ENCODE measurements at places on chromosomes 1 and 21.

GRCh38 chr1:24451746-24452145 lies 36.1 kb downstream of the NIPAL3 start:
- no peak for DNase-seq

GRCh38 chr1:221881805-221882581 lies 140.1 kb upstream of the DUSP10 start:
- no peak for DNase-seq

GRCh38 chr1:178055779-178056471 lies 38.0 kb upstream of the RASAL2 start:
- DNase-seq, result no peak

GRCh38 chr1:208409176-208409575 lies 165.0 kb upstream of the PLXNA2 start:
- DNase-seq, result no peak

DNA sequence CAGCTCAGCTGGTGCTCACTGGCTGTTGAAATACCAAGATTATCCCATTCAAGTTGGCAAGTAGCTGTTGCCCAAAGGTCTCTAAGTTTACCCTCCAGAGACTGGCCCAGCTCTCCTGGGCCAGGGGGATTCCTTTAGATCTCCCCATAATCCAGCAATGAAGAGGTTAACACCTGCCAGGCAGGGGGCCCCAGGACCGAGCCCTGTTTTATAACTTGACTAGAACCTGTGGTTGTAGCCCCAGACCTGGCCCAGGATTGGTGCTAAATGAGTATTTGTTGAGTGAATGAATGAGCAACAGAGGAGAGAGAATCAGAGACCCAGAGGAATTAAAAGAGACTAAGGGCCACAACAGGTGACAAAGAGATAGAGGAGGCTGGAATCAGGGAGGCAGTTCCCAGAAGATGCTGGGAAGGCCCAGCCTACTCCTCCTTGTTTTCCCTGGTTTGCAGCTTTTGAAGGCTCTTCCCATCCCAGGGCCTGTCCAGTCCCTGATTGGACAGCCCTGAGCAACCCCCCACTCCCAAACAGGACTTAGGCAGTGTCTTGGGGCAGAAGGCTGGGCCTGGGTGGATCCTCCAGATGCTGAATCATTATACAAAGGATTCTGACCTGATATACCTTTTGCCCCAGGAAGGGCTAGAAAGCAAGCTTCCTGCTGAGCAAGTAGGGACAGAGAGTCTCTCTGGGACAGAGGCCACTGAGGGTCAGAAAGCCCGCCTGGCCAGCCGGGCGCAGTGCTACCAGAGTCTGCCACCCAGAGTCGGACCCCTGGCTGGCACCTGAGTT lies 2.4 kb upstream of the RHBG start:
- no peak for DNase-seq
